HFFc6 (cell line): ENCODE measurements at places on chromosomes 6 and 20. TPM values are rescaled to one million over a fixed set of nuclear protein-coding genes. Genes with fewer than 3 reads are reported as not detected.

GRCh38 chr6:150408842-150409241 is 40.0 kb downstream of the IYD start:
- H3K27me3 ChIP-seq, result peaks cover 22% of the 10 kb centered on the region
- no peak for DNase-seq
- H3K27ac ChIP-seq, result no peak overlapping the region
- H3K36me3 ChIP-seq, result no peaks in the 10 kb centered on the region

Gene KHDC1L
- 0.55 TPM in 1 of 3 replicates, not detected in the others for total RNA-seq

Gene PABPC1L
- total RNA-seq, result 17.4 to 24.2 TPM (median 18.0 TPM) in 3 replicates

- peaks cover 17% of the 10 kb centered on the region for H3K4me1 ChIP-seq
- peaks cover 27% of the 10 kb centered on the region for H3K36me3 ChIP-seq
- no peaks in the 10 kb centered on the region for H3K27me3 ChIP-seq
- peak; percentile 16 for DNase-seq
- H3K27ac ChIP-seq, result no peak overlapping the region
Observed at GRCh38 chr6:101462576-101462975, 69.1 kb downstream of the GRIK2 start.

DNA sequence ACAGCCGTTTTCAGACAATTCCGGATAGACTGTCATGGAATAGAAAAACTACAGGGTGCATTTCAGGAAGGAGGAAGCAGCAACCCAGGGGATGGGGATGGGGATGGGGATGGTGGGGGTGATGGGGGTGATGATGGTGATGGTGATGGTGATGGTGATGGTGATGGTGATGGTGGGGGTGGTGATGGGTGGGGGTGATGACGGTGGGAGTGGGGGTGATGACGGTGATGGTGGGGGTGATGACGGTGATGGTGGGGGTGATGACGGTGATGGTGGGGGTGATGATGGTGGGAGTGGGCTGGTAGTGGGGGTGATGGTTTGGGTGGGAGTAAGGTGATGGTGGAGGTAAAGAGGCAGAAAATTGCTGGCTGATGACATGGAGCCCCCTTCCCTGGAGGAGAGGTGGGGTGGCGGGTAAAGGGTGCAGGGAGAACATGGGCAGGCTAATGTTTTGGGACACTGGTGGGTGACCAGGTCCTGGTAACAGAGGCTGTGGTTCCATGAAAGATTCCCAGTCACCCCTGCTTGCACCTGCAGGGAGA is 17.5 kb downstream of the LAMA5 start:
- H3K4me3 ChIP-seq, result no peak overlapping the region
- H3K4me1 ChIP-seq, result no peaks in the 10 kb centered on the region
- no peak overlapping the region for H3K27ac ChIP-seq
- peaks cover 10% of the 10 kb centered on the region for H3K36me3 ChIP-seq
- DNase-seq, result no peak
- peaks cover 4% of the 10 kb centered on the region; the same call in 1 of the 2 replicates for H3K27me3 ChIP-seq

DNA sequence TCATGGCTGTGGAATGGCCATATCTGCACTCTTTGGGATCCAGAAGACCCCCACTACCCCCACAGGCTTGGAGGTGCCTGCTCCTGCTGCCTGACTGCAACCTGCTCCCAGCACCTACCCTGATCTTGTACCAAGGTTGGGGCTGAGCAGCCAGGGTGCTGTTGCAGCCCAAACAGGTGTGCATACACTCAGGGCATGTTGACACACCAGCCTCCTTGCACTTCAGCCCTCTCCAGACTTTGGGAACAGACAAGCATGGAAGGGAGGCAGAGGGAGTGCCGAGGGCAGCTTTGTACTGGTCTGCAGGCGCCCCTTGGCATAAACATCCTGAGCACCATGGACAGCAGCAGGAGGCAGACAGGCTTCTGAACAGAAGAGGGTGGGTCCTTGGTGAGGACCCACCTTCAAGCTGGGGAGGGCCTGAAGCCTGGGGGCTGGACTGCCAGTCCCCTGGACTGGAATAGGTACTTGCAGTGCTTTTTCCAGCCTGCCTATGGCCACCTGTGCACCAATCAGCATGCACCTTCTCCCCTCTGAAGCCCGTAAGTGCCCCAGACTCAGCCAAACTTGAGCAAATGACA is 1675.8 kb downstream of the HACE1 start:
- H3K27me3 ChIP-seq, result no peaks in the 10 kb centered on the region
- no peaks in the 10 kb centered on the region for H3K36me3 ChIP-seq
- no peaks in the 10 kb centered on the region for H3K4me1 ChIP-seq
- DNase-seq, result no peak
- no peak overlapping the region for H3K27ac ChIP-seq

Gene TRIM40
- total RNA-seq, result not detected in 3 replicates

DNA sequence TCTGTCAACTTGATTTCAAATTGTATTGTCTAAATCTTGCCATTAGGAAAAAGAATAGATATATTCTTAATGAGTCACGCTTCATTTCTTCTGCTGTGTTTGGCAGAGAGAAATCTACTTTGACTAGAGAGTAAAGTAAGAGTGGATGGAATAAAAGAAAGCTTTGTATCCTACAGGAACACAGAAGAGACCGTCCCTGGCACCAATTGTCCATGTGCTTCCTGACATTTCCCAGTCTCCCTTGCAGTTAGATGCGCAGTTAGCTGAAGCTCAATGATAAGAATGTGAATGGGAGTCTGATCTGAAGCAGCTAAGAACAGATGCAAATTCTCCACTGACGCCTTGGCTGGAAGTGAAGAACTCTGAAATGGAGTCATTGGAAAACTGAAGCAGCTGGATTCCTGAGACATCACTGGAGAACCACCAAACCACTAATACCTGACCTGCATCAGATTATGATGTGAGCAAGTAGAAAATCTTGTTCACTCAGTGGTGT is 528.2 kb upstream of the MARCKS start:
- H3K27ac ChIP-seq, result no peak overlapping the region
- H3K27me3 ChIP-seq, result no peaks in the 10 kb centered on the region
- H3K36me3 ChIP-seq, result 0 out of 2 replicates have a peak, but pooled peaks cover 4% of the 10 kb centered on the region
- no peaks in the 10 kb centered on the region; the same call in 1 of the 2 replicates for H3K4me1 ChIP-seq
- no peak overlapping the region for H3K4me3 ChIP-seq
- no peak for DNase-seq
